ENCODE measurements at places on chromosomes 7 and 10.

- no peak for DNase-seq
These were observed 8.1 kb downstream of the TFPI2 start for GRCh38 chr7:93882468-93882867.

DNA sequence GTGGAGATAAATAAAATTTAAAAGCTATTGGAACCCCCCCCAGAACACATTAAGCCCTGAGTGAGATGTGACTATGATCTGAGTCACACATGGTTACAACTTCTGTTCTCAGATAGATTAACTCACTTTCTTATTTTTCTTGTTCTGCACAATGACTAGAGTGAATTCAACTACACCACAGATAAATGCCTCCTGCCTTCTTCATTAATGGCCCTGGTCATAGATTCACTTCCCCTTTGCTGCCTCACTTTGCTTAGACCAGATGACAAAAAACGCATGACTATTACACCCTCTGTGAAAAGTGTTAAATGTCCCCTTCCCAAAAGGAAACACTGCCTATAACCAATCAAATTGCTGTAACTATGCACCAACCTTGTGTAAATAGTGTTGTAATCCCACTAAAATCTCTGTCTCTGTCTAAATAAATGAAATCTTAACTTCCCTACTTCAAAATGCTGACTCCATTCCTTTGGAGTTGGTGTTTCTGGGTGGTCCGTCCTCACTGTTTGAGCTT lies 49.4 kb downstream of the AKR1D1 start:
- no peak for DNase-seq

GRCh38 chr10:69327463-69328379 lies 49.4 kb downstream of the HK1 start:
- DNase-seq, result no peak

GRCh38 chr7:45068236-45069023 lies 20.3 kb downstream of the NACAD start:
- no peak for DNase-seq

- no peak for DNase-seq
These were observed 7.7 kb downstream of the CLCN1 start for GRCh38 chr7:143323653-143324052.

DNA sequence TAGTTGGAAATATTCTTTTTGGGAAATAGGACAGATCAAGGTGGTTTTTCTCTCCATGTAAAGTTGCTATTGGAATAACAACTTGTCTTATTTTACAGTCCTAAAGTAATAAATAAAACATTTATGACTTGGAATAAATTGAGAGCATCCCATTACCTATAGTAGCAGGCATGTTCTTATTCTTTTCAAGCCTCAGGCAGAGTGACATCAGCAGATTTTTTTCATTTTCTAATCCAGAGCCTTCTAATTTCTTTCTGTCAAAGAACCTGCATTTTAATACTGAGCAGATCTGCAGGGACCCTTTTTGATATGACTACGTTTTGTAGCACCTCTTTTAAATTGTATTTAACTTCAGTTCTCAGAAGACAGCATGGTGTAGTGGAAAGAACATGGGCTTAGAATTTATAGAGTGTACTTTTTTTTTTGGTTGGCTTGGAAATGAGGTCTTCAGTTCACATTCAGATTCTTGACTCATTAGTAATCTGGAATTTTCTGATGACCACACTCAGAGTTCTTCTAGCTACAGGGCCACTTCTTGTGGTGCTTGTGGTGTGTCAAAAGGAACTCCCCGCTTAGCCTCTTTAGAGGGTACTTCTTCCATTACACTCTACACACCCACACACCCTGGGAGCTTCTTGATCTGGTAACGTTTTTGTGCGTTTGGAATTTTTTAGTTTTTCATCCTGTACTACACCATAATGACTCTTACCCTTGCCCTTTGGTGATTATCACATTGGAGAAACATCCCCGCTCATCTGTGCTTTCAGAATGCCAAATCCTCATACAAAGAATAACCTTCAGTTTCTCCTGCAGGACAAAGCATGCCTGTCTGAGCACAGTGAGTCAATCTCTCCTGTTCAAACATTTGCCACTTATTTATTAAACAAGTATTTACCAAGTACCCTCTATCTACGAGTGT lies 34.6 kb downstream of the AGK start:
- DNase-seq, result no peak

DNA sequence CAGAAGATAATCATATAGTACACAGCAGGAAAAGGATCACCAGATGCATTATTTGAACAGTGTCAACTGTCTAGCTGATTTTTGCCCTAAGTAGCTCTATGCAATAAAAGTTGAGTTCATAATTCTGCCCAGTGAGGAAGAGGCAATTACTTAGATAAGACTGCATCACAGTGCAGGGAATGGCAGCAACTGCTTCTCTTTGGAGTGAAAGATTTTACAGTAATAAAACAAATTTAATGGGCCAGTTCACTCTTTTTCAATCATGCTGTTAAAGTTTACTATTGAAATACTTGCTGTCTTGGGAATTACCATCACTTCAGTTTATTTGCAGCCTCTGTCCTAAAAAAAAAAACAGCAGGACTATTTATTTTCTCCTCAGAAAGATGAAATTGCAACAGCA lies 907.9 kb downstream of the ANKRD7 start:
- no peak for DNase-seq

All from left hindlimb (tissue), 1 donor.